ENCODE measurements at places on chromosomes 12 and 14. TPM values are rescaled to one million over a fixed set of nuclear protein-coding genes. Genes with fewer than 3 reads are reported as not detected.

OR6C6 gene
- total RNA-seq, result not detected

KNTC1 gene
- 15.5 TPM for total RNA-seq

SPX gene
- total RNA-seq, result 1.2 TPM

SCNN1A gene
- 1.3 TPM for total RNA-seq

MAP1LC3B2 gene
- total RNA-seq, result 1.8 TPM

SPTB gene
- 5.4 TPM for total RNA-seq

PLBD1 gene
- 26.4 TPM for total RNA-seq

CIROP gene
- total RNA-seq, result not detected

KRT6A gene
- 1.7 TPM for total RNA-seq

KLRK1 gene
- 0.76 TPM for total RNA-seq

KCNC2 gene
- not detected for total RNA-seq

RDH12 gene
- total RNA-seq, result not detected

- no peak for DNase-seq
Measured at GRCh38 chr12:68043435-68043834, 54.2 kb downstream of the IFNG-AS1 start.

- no peak for DNase-seq
Measured at GRCh38 chr14:95061317-95062093, 95.8 kb downstream of the DICER1 start.

DNA sequence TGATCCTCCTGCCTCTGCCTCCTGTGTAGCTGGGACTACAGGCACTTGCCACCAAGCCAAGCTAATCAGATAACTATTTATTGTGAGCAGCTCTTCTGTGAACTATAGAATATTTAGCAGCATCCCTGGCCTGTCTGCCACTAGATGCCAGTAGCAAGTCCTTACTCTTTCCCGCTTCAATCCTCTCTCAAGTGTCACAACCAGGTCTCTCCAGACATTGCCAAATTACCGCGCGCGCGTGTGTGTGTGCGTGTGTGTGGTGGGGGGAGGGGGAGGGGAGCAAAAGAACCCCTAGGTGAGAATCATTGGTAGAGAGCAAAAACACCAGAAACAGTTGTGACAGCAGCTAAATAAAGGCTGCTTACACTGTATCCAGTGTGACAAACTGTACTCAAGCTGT, 49.9 kb downstream of the PPP2R5E start:
- DNase-seq, result no peak

GRCh38 chr12:62736596-62736995, 198.4 kb downstream of the PPM1H start:
- DNase-seq, result no peak

GRCh38 chr12:57766464-57767304, at the start of gene CYP27B1:
CYP27B1 (minus strand) TSS chr12:57767078; CDS start chr12:57767041, 37 bp downstream.
- no peak for DNase-seq

DNA sequence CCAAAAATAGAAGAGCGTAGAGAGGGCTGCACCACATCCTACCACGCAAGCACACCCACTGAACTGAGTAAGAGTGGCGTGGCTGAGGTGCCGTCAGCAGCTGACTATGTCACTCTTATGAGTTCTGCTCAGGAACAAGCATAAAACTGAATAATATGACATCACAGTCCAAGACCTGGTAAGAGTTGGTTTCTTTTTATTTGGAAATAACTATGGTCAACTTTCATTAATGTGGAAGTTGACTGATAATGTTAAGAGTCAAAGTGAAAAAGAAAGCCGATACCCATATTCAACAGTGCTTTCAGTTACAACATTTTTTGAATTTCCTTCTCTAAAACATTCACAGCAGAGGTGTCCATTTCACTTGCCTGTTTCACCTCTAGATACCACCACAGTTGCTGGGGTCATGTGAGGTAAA, 44.6 kb downstream of the GNS start:
- DNase-seq, result no peak

DNA sequence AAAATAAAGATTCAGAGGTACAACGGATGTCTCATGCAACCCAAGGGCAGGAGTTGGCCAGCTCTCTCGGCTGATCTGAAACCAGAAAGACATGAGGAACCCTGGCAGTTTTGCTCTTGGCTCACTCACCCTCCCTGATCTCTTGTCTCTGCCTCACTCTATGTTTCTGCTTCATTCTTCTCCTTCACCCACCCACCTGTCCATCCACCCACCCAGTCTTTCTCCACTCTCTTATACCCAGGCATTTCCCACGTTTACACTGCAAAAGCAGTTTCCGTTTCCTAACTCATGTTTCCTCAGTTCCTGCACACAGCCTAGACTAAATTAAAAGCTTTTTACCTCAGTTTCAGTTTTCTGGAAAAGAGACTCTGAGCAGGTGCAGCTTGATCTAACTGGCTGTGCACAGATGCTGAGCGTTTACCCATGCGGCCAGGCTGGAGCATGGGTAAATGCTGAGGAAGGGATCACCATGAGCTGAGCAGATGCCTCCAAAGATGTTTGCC, 157.6 kb downstream of the PRKCH start:
- no peak for DNase-seq

GRCh38 chr12:32522331-32523221, 123.2 kb downstream of the FGD4 start:
- no peak for DNase-seq

DNA sequence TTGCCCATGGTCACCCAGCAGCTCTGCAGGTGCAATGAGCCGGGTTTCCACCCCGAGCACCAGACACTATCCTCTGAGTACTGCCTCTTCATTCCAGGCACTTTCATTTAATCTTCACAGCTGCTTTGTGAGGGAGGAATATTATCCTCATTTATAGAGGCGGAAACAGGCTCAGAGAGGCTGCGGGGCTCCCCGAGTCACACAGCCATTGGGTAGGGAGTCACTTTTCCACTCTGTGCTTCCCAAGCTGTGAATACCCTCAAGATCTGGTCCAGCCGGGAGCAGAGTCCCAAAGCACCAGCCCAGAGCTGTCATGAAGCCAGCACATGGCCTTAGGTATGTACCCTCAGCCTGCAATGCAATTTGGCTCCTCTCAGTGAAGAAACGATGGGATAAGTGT, 51.7 kb upstream of the RIN3 start:
- DNase-seq, result no peak

- DNase-seq, result no peak
Measured at GRCh38 chr14:52121441-52121840, 52.6 kb upstream of the NID2 start.

DNA sequence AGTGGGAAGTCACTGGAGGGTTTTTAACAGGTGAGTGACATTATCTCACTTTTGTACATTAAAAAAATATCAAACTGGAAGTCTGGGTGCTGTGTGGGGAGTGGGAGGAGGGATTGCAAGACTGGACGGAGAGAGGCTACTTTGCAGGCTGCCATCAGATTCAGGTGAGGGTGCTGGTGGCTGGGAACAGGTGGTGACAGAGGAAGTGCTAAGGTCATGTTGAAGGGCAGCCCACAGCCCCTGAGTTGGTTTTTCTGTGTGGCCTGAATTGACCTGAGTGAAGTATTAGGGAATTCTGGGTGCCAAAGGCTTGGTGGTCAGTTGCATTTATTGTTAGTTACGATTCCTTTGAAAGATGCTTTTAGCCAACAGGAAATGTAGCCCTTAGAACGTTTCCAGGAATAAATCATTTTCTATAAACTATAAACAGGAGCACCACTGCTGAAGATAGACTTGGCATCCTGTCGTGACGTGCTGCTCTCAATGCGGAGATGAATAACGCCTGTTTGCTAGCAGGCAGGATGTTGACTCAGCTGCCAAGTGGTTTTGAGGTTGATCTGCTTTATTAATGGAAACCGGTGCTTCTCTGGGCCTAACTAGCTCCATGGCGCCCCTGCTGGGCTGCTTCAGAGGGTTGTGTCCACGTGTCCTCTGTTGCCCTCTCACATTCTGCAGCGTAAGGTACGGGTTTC, 707.5 kb upstream of the TMEM132C start:
- no peak for DNase-seq

DNA sequence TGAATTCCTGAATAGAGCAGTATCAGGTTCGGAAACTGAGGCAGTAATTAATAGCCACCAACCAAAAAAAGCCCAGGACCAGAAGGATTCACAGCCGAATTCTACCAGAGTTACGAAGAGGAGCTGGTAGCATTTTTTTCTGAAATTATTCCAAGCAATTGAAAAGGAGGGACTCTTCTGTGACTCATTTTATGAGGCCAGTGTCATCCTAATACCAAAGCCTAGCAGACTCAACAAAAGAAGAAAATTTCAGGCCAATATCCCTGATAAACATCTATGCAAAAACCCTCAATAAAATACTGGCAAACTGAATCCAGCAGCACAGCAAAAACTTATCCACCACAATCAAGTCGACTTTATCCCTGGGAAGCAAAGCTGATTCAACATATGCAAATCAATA, 202.3 kb upstream of the SLC16A7 start:
- no peak for DNase-seq

- DNase-seq, result peak; percentile 85
Measured at GRCh38 chr12:52006726-52007157, at the start of gene TAMALIN. TAMALIN (plus strand) TSS chr12:52006946; CDS start chr12:52007020, 74 bp downstream.

- no peak for DNase-seq
Measured at GRCh38 chr12:53004178-53004577, 2.1 kb upstream of the EIF4B start.

DNA sequence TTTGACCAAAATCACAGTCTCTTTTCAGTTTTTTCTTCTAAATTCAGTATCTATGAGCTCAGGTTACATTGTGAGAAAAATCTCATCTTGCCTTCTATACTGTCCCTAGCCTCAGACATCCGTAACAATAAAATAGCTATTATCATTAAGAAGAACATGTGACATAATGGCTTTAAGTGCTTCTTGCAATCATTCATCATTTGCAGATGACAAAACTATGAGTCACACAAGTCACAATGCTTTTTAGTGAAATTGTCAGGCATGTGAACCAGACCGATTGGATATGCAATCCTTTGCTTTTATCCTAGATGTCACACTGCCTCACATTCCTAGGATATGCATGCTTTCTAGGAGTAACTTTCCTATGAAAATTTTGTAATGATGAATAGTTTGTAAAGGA, 313.1 kb downstream of the SLC6A15 start:
- no peak for DNase-seq

GRCh38 chr14:51507511-51507905, 144.2 kb upstream of the FRMD6 start:
- no peak for DNase-seq

DNA sequence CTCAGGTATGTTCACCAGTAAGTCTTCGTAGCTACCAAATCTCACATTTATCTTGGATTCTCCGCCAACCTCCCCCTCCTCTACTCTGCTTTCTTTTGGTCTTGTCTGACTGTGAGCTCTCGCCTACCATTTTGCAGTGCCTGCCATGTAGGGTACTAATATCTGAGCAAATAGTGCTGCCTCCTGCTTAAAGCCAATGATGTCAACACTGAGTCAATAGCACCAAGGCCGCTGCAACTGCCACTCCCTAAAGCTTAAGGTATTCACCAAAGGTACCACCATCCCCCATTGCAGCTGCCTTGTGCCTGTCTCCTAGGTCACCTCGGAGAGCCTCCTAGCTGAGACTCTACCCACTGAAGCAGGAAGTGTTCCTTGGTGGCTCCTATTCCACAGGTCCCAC, 114.8 kb upstream of the FUT8 start:
- no peak for DNase-seq

DNA sequence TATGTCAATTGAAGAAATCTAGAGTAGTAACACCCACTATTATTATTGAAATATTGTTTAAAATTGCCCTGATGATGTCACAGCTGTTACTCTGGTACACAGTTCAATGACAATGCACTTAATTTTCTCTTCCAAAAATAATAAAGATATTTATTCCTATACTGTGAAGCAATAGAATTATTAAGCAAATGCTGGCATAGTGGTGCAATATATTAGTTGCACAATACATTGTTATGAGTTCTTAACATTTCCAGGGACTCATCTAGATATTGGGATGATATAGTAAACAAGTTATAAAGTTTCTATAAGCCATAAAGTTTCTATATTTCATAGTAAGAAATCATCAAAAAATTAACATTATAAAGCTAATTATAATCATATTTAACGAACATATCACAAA, 897.8 kb downstream of the LRFN5 start:
- DNase-seq, result no peak

DNA sequence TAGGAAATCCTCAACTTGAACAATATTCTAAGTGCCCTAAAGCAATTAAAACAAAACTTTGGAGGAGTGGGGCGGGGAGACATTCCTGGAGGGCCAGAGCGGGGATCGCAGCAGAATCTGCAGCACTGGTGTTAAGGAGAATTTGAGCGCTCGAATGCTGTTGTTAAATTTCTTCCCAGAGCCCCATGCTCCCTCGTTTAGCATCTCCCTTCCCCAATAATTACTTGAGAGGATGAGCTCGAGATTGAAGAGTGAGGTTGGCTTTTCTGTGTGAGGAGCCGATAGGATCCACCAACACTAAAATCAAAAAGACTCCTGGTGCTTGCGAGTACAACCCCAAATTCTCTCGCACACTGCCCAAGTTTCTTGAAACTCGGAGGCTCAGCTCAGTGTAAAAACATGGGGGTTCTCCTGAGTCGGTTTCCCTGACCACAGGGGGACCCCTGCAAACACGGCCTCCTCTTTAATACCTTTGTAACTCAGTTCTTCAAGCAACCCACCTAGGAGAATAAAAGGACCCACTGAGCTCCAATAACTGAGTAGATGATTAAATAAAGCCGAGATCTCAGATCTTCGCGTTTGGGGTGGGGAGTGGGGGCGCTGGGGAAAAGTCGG, 10.2 kb upstream of the FOXG1 start:
- DNase-seq, result no peak

DNA sequence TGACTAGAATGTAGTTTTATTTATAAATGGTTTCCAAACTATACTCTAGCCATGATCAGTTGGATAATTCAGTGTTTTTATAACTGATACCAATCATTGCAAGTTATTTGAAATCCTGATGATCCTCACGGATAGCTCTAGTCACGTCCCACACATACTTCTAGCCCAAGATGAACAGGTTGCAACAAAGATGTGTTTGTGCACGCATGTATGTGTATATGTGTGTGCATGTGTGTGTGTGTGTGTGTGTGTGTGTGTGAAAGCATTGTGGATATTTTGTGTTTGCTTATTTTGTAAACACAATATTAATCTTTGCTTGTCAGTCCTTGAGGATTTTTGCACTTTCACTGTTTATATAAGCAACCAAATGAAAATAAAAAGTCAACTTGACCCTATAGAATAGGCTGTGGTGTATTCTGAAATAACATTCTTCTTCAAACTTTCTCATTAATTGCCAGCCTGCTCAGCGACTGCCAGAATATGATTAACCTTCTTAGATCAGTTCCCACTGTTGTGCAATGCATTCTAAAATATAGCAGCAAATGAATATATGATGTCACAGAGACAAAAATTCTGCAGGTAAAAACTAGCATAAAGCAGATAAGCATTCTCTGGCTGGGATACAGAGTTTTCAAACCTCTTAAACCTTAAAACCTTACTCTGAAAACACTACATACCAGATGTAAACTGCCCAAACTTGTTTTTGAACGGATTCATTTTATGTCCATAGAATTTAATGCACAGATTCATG, 48.8 kb upstream of the HIF1A start:
- DNase-seq, result no peak

Measured in uterus (tissue), 4 donors.